ENCODE measurements at places on chromosomes 1 and 21.

DNA sequence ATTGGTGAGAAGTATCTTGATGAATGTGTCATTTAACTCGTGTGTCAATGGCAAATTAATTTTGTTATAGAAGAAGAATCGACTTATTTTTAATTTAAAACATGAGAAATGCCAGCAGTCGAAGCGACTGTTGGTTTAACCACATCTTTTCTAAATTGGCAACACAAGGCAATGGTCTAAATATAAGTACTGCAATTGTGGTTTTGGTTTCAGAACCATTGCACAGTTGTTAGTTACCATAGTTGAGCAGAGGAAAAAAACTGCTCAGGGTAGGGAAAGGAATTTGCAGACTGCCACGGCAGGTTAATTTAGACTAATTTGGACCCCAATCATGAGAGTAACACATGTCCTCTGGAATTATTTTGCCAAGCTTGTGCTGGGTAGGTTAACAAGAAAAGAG is 185.6 kb upstream of the RUNX1 start:
- DNase-seq, result no peak

- no peak for DNase-seq
Observed at GRCh38 chr1:176670853-176671252, 207.9 kb downstream of the PAPPA2 start.

DNA sequence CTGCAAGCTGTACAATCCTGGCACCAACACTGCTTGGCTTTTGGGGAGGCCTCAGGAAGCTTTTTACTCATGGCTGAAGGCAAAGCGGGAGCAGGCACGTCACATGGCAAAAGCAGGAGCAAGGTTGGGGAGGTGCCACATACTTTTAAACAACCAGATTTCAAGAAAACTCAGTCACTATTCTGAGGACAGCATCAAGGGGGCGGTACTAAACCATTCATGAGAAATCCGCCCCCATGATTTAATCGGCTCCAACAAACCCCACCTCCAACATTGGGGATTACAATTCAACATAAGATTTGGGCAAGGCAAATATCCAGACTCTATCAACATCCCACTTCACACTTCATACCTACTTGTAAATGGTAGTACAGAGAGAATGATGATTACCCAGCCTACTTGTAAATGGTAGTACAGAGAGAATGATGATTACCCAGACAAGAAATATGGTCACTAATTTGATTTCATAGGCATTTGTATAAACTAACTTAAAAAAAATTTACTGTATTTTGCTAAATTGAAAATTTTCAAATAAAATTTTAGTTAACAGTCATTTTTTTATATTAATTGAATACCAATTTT is 24.9 kb downstream of the ATP5PF start:
- DNase-seq, result no peak

DNA sequence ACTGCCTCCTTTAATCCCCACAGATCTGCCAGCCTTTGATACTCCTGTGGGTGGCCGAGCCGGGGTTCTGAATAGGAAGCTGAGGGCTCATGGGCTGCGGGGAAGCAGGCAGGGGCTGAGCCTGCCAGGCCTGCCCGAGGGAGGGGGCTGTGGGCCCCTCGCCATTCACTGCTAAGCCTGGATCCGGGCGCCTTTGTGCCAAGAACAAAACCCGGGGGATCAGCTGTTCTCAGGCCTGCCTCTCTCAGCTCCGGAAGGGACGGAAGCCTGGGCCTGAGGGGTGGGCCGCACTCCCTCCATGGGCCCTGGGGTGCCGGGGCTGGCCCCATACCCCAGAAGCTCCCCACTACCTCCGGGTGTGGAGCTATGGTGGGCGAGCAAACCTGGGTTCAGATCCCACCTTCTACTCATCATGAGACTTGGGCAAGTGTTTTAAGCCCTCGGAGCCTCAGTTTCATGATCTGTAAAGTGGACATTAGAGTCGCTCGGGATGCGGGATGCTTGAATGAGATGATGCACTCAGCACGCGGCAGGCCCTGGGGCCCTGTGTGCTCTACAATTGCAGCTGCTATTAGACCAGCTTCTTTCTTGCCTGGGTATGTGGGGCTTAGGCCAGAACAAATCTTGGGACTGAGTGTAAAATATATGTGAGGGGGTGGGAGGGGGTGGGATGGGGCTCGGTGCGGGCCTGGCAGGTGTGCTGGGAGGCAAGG is 19.2 kb upstream of the EPHA2 start:
- DNase-seq, result no peak

DNA sequence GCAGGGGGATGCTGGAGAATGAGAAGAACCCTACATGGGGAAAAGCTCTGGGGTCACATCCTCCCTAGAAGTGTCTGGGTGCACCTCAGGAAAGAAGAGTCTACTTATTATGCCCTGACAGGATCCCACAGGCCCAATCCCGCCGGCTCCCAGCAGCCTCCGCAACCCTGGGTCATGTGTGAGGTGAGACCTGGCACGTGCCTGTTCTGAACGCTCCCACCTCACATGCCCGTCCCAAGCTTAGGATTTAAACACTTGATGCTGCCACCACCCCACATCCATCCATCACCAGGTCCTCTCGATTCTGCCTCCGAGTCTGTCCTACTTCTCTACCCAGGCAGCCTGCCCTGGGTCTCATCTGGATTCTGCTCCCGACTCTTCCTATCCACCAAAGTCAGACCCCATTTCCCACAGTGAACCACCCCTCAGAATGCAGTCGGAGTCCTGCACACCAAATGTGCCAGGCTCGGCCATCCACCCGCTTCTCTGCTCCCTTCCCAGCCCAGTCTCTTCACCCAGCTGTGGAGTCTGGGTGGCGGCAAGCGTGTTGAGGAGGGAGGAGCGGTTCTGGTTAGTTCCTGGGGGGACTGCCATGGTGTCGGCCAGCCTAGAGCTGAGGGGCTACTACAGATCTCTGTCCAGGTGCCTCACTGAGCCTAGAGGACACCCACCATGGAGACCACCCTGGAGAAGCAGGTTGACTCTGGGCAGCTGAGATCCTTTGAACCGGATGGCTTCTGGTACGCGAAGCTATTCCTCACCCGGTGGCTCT is 23.9 kb downstream of the SLC2A1 start:
- no peak for DNase-seq

DNA sequence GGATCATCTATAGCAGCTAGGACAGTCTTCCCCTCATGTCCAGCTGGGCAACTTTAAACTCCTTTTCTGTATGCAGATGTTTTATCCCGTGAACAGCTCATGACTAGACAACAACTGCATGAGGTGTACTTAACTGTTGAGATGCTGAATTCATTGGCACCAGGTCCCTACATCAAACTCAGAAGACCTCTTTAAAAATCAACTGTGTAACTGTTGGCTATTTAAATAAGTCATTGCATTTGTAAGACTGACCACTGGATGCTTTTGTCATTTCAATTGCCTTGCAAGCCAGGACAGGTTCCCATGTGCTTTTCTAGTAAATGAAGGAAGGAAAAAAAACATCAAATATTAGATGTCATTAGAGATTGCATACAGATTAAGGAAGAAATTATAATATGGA is 28.3 kb upstream of the GORAB start:
- DNase-seq, result no peak

DNA sequence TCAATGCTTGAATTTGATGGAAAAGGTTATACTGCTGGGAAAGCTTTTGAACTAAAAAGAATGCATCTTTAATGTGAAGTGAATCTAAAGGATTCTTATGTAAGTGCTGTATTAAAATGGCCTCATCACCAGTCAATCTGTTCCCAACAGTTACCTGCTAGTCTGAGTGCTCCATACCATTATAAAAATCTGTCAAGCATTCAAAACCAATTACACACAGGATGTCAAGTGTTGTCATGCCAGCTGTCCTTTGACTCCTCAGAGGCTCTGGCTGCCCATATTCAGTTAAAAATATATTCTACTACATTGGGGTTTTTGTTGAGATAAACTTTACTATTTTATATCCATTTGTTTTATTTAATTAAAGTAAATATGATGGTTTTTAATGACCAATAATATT is 1587.7 kb downstream of the AMY1C start:
- no peak for DNase-seq

- DNase-seq, result no peak
Observed at GRCh38 chr21:23694390-23694789, 1912.9 kb downstream of the MRPL39 start.

DNA sequence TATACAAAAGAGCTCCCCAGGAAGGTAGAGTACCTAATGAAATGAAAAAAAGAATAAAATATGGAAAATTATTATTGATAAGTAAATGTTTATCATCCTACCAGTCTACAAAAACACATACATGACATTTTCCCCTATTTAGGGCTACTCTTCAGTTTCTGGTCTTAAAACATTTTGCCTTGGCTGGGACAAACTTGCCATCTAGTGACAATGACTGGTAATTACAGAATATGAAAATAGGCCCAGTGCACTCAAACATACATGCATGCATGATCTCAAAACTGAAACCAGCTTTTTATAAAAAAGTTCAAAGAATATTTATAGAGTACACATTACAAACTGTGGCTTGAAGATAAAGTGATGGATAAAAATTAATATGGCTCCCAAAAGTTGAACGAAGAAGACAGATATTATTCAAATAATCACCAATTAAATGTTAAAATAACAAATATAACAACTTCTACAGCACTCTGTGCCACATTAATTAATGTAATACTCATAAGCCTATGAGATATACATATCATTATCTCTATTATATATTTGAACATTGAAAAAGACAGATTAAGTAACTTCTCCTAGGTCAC is 10.5 kb upstream of the RNPC3 start:
- DNase-seq, result peak; percentile 14

GRCh38 chr1:5962265-5963105 is 29.7 kb downstream of the NPHP4 start:
- DNase-seq, result no peak

DNA sequence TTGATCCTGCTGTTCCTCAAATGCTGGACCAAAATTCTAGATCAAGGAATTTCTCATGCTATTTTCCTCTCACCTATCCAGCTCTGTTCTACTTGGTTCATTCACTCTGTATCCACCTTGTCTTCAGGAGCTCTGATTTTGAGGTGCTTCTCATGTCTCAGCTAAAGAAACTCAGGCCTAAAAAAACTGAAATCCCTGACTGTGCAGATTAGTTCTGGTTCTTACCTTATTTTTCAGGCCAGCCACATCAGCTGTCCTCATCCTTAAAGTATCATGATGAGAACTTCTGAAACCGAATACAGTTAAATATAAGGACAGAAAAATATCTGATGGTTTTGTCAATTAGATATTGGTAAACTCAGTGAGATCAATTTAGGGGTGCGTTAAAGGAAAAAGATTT is 27.8 kb upstream of the DR1 start:
- DNase-seq, result no peak

DNA sequence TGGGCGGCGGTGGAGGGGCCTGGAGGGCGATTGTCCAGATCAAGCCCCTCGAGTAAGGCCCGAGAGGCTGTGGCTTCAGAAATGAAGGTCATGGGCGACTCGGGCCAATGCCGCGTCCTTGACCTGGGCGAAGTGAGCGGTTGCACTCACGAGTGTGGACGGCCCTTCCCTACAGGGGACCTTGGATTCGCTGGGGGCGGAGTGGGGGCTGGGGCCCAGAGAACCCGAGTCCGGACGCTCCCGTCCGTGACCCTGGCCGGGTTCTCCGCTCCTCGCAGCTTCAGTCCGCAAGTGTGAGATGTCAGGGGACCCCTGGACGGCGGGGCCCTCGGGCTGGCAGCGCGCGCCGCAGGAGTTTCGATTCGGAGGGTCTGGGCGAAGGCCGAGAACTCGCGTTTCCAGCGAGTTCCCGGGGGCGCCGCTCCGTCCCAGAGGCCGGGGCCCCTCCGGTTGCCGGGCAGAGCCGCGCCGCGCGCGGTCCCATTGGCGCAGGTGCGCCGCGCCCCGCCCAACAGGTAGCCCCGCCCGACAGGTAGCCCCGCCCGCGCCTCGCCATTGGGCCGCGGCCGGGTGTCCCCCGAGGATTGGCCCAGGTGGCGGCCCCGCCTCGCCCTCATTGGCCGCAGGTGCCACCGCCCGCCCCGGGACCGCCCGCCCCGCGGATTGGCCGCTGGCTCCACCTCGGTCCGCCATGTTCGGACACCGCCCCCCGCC is at the start of gene PRKCZ:
Gene PRKCZ (plus strand): TSS at position 694 of the 714 bp plus-strand sequence. CDS start 220 bp downstream, outside the sequence.
- DNase-seq, result peak; percentile 26

GRCh38 chr1:84436876-84437655 is 38.8 kb downstream of the DNASE2B start:
- no peak for DNase-seq

GRCh38 chr1:214602764-214603657 is at the start of gene CENPF:
Gene CENPF (plus strand): TSS chr1:214603195. CDS start chr1:214613755, 10,560 bp downstream.
- DNase-seq, result peak; percentile 97

DNA sequence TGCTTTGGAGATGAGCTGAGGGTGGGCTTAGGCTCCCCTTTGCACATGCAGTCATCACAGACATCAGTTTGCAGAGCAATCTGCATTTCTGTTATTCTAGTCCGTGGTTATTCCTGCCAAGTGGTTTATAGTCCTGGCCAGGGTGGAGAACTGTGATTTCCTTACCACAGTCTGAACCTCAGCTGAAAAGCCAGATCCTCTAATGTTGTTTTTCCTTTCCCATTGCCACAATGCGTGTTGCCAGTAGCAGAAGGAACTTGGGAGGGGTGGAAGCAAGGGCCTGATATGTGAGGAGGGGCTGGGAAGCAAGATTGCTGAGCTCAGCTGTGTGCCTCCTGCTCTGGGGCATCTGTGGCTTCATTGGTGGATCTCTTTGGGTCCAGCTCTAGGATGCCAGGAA is 18.0 kb upstream of the ST3GAL3 start:
- DNase-seq, result no peak

DNA sequence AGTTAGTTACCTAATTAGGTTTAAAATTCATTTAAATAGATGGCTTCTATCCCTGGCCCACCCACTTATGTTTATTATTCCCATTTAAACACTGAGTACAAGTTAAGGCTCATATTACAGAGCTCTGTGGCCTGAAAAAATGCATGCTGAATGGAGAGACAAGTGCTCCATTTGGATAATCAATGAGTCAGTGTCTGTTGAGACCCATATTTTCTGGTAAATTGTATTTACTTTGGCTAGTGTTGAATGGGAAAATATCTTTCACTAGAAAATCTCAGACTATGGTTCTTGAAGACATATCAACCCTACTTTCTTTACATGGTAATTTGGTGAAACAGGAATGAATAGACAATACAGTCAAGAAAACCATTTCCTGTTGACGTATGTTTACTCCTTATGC is 356.0 kb downstream of the S1PR1 start:
- no peak for DNase-seq

DNA sequence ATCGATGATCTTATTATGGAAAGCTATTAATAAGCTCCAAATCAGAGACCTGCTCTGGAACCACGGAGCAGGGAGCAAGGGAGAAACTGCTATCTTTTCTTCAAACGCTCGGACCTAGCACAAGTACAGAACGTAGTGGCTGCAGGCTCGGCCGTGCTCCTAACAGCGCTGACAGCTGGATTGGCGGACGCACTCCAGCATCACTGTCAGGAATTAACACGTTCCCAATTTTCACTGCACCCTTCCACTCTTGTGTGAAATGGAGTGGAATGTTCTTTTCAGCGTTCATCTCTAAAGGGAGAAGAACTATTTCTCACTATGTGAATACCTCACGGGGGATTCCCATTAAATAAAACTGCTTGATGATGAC is 106.9 kb downstream of the ZNF281 start:
- no peak for DNase-seq
